ENCODE measurements at places on chromosomes 4 and X.

DNA sequence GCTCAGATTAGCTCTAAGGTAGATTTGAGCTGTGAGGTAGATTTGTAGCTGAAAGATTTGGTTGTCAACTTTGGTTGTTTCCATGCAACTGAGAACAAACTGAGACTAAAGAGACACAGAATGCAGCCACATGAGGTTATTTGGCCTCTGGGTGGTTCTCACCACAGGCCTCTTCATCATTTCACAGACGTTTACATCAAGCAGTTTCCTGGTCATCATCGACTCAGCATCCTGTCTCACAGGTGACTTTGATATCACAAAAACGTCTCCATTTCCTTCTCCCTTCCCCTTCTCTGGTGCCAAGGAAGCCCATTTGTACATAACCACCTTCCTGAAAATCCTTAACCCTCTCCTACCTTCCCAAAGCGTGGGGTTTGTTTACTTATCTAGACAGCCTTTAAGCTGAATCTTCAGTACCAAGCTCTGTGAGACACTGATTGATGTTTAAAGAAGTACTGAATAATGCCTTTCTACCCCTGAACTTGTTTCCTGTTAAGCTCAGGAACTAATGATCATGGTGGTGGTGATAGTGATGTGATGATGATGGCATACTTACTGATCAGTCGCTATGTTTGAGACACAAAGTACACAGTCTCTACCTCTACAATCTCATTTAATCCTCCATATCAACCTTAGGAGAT, 81.9 kb downstream of the FAM114A1 start:
- DNase-seq: no peak

- DNase-seq: no peak
These were observed 34.9 kb upstream of the CRMP1 start for GRCh38 chr4:5927747-5928146.

- DNase-seq: no peak
These were observed 7.5 kb downstream of the IDS start for GRCh38 chrX:149497626-149498025.

GRCh38 chr4:147110473-147111367, 165.1 kb upstream of the TTC29 start:
- DNase-seq: no peak

GRCh38 chrX:97211070-97211469, 327.4 kb downstream of the RPA4 start:
- DNase-seq: no peak

DNA sequence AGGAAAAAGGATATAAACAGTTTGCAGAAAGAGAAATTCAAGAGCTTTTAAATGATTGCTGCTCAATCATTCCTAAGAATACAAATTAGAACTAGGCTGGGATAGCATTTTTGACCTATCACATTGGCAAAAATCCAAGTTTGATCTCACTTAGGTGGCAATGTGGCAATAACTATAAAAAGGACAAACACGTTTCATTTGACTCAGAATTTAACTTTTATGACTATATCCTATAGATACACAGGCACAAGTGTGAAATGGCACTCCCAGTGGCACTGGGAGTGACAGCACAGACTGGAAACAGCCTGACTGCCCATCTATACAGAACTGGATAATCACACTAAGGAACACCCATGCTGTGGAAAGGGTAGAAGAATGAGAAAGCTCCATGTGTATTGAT, 11.1 kb downstream of the CENPU start:
- no peak for DNase-seq

- no peak for DNase-seq
These were observed 43.1 kb downstream of the SOWAHB start for GRCh38 chr4:76854858-76855257.

- DNase-seq: no peak
These were observed 325.3 kb upstream of the RASGEF1B start for GRCh38 chr4:81796790-81797528.

DNA sequence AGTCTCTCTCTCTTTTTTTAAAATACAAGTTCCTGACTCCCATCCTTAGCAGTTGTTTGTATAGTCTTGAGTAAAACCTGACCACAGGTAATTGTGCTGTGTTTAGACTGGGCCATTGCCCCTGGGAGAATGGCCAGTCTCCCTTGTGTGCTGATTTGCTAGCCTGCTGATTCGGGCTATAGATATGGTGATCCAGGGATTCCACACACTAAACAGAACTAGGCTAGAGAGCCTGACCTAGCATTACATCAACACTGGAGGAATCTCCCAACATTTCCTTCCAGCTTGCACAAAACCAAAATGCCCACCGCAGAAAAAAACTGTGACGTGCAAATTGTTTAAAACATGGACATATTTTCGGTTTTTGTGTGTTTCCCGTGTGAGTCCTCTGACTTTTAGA, 5.1 kb downstream of the UPRT start:
- no peak for DNase-seq

DNA sequence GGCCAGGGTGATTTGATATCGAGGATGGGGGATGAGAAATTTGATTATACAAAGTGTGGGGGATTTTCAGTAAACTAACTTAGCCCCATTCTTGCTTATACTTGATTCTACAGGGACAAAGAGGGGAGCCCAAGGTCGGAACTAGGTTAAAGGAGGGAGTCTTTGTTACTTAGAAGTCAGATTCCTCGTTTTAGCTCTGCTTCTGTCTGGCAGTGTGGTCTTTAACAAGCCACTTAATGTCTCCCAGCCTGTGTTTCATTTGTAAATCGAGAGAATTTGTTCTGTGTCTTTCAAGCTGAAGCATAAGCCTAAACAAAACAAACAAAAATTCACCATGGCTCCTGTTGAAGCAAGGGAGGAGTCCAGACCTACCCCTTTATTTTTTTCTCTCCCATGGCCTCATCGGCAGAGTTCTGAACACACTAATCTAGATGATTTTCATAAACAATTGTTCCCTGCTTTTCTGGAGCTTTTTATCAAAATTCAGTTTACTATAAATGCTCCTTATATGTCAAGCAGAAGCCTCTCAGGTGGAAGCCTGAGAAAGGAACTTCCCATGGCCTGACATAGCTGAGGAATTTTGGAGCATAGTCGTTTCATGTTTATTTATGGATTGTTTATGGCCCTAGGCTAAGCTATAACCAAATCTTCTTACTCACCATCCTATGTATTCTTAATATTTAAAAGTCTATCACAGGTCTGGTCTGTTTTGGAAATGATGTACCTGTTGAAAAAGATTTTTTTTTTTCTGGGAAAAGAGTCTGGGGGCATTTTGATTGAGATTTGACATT, 62.6 kb upstream of the SYTL5 start:
- DNase-seq: no peak
